ENCODE measurements at places on chromosomes 1 and 21.

GRCh38 chr1:12184008-12184681 lies 17.4 kb downstream of the TNFRSF1B start:
- DNase-seq = peak; percentile 77

DNA sequence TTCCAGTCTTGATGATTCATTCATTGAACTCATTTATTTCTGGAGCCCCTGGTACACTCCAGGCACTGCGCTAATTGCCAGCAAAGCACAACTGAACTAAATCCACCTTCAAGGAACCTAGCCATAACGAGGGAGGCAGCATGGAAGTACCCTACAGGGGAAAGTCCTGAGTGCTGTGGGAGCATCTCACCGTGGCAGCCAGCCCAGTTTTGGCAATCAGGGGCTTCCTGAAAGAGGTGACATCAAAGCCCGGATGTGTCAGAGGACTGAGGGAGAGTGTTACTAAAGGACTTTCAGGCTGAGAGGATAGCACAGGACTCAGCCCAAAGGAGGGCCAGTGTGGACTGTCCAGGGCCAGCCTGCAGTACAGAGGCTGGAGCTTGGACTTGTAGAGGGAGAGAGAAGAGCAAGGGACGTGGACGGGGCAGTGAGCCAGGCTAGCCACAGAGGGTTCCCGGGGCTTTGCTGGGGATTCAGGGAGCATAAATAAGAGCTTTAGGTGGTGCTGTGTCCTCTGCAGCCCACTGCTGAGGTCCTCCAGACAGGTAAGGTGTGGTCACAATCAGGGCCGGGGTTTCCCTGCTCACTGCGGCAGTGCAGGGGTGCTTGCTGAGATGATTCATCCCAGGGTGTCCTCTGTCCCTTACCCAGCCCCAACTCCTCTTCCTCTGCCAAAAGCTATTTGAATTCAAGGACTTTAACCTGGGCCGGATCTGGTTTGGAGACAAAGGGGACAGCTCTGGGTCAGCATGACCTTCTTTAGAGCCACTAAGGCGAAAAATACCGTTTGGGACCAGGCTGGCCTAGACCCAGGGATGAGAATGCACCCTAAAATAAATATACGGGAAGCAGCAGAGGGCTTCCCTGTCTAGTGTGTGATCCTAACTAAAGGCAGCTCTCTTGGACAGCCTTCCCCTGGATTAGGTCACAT lies 128.3 kb downstream of the EDEM3 start:
- peak; percentile 10 for DNase-seq

DNA sequence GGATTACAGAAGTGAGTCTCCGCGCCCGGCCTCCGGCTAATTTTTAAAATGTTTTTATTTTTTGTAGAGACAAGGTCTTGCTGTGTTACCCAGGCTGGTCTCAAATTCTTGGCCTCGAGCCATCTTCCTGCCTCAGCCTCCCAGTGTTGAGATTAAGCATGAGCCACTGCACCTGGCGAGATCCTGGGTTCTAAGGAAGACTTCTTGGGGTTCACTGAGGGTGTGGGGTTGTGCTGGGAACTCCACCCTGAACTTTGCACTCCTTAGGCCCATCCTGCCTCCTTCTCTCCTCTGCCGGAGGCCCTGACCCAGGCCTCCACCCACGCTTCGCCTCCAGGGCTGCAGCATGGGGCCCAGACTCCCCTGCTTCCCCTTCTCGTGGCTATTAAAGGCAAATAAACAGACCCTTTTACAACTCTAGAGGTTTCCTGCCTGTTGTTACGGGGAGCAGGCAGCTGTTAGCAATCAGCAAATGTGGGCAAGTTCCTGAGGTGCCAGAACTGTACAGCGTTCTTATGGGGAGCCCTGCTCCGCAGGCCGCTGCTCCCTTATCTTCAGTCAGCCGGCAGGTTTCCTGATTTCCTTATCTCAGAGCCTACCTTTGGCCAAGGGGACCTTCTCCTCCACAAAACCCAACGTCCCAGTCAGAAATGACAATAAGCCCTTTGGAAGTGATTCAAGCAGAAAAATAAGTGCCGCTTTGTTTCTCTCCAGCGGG lies 41.0 kb upstream of the LIN9 start:
- peak; percentile 33 for DNase-seq

- DNase-seq = peak; percentile 62
Measured at GRCh38 chr1:7753641-7754040, 17.5 kb upstream of the VAMP3 start.

DNA sequence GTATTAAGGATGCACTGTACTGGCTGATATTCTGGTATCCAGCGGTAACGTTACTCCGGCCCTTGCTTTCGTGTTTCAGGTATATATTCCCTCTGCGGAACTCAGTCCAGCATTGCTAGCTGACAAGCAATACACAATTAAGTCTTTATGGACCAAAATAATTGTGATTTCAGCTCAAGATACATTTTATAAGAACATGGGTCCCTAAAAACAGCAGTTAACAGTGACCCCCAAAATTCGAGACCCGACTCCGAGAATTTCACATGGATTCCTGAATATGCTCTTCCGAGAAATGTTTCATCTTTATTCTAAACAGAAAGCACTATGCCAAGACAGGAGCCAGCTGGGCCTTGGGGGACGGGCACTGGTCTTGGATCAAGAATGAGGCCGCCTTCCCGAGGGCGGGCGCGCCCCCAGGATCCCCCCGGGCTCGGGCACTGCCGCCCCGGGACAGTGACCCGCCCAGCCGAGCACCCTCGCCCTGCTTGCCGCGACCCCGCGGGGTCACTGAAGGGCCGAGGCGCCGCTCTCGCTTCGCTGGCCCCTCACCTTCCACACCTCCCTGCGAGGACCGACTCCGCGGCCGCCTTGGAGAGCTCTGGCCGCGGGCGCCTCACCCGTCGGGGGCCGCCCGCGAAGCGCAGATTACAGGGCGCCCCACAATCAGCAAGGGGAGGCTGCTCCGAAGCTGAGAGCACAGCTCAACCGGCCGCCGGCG lies 610 bp downstream of the SCYL3 start:
- peak; percentile 20 for DNase-seq

GRCh38 chr1:209157546-209158249 lies 425.8 kb upstream of the CAMK1G start:
- no peak for DNase-seq

DNA sequence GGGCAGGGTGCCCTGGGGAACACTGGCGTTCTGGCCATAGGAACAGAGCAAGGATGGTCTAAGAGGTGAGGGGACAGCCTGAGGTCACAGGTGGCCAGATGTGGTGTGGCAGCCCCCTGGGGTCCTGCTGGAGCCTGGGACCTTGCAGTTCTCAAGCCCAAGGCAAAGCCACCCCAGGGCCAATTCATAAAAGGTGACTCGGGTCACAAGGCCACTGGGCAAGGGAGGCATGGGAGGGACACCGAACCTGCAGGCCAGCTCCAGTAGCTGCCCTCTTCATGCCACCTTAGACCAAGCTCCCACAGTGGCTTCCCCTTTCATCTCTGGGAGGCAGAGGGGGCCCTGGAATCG lies 19.3 kb downstream of the TNFRSF25 start:
- DNase-seq = no peak

DNA sequence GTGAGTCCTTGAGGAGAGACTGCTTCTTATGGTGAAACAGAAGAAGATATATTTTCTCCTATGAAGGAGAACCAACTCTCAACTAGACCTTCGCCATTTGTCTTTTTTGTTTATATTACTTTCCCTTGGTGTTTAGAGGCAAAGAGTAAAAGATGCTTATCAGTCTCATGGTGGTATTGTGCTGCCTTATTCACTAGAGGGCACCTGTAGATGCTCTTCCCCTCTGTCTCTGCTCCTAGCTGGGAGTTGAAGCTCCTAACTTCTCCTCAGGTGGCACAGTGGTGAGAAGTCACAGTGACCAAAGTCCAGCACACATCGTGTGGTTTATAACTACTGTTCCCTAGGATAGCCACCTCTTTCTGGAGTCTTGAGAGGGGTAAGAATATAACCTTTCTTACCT lies 1359.6 kb downstream of the PLA2G4A start:
- no peak for DNase-seq

DNA sequence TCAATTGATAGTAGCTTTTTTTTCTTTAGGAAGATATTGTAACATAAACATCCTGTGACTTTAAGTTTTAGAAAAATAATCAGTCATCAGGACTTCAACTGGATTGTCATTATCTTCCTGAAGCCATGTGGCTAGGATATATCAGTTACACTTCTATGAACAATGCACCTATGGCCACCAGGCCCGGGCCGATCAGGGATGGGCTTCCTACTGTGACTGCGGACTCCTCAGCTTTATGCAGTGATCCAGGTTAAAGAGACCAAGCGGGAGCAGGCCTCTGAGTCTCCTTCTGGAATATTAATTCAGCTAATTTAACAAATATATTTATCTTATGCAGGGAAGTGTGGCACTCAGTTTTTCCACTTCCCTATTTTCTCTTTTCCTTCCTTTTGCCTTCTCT lies 200.6 kb downstream of the ADGRL2 start:
- no peak for DNase-seq

DNA sequence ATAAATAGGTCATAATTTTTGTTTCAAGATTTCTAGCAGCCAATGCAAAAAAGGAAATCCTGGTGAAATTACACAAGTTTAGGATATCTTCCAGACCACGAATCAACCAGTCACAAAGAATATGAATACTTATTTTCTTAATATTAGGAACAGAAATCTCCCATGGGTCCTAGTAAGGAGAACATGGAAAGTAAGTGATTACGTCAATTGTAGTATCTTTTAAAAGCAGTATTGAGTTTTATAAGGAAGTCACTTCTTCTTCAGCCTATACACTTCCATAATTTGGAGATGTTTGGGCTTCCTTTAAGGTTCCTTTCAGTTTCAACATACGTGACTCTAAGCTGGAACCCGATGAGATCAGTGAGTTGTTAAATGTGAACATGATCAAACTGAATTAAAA lies 534.5 kb downstream of the USP25 start:
- DNase-seq = peak; percentile 57

DNA sequence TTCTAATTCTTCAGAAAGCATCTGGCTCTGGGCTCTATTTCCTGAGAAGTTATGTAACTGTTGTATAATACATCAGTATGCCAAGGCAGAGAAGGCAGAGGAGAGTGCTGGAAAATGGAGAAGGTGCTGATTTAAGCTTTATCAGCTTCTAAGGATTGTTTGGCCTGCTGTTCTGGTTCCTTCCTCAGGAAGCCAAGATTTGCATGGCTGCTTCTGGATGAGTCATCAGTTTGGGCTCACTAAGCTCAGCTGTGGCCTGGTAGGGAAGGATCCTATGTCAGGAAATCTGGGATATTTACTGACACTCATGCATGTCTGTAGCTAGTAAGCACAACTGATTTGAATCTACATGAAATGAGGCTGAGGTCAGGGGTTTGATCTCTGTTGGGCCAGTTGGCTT lies 73.2 kb upstream of the ADGRL4 start:
- no peak for DNase-seq

- peak; percentile 66 for DNase-seq
Measured at GRCh38 chr1:59367301-59368007, 70.6 kb downstream of the FGGY start.

GRCh38 chr1:98286656-98287055 lies 365.8 kb upstream of the DPYD start:
- no peak for DNase-seq

DNA sequence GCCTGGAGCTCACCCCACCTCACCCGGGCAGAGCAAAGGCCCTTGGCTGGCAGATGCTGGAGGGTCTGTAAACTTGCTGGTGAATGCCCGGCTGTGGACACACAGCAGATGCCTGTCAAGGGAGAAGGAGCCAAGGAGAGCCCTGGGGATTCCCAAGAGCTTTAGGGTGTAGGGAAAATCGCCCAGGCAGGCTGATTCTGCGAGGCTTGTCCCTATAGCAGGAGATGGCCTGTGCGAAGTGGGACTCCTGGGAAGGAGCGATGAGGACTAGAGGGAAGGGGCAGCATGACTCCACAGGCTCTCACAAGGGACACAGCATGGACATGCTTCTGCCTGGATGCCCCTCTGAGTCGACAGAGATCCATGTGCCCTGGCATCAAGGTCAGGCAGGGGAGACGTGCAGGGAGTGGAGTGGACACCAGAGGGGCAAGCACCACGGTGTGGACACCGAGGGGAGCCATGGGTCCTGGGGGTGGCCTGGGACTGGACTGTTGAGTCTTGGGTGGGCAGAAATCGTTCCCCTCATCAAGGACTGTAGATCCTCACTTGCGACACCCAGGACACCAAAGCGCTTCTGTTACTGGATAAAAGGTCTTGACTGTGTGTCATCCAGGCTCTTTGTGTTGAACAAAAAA lies 71.4 kb upstream of the ABCG1 start:
- DNase-seq = no peak

DNA sequence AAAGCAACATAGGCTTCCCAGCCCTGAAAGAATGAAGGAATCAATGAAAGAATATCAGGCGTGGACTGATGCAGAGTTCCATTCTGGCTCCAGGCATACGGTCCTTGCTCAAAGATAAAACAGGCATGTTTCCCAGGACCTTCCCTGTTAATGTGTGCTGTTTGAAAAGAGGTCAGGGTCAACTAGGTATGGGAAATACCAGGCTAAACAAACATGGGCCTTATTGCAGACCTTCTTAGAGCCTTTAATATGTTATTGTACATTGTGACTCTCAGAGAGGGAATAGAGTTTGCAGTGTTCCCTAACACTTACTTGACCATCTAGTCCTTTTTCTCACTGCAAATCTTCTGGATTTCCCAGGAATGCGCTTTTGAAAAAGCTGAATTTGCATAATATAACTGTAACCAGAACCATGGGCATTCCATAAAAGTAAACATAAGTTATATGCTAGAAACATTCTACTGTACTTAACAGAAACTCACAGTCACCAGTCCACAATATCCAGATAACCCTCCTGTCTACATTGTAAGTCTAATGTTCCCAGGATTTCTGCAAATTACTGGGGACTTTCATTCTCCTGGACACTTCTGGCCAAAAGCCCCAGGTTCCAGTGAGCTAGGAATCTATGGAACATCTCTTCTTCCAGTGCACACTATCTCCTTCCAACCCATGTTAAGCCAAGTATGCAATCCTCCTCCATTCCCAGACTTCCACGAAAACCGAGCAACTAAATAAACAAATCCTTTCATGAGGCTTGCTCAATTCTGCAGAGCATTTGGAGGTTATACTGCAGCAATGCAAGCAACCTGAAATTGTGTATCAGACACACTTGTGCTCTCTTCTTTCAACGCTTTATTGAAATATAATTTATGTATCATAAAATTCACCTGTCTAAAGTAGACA lies 486.6 kb downstream of the SETD4 start:
- DNase-seq = no peak

GRCh38 chr1:59116920-59117542 lies 179.9 kb upstream of the FGGY start:
- no peak for DNase-seq

DNA sequence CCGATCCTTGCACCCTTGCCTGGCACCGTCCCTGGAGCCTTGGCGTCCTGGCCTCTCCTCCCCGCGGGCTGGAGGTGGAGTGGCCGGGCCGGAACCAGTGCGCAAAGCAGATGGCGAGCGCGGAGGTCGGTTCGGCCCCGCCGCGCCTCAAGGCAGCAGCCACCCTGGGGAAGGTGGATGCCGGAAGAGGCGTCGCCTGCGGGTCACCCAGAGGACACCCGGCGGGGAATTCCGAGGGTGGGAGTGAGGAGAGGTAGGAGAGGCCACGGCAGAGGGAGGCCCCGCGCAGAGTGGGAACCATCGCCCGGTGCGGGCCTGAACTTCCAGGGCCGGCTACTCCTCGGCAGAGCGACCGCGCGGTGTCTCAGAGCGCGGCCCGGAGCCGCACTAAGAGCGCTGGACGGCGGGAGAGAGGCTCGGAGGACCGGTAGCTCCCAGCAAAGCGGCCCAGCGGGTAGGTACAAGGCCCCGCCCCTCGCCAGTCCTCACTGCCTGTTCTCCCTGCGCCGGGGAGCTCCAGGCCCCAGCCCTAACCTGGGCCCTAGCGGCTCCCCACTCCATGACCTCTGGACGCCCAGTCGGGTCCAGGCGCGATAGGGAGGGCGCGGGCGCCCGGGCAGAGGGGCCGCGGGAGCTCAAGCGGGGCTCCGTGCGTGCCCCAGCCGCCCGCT lies at the start of gene RNF207:
TSS of gene RNF207 (plus strand) at position 271 of the 671 bp plus-strand sequence. CDS start 417 bp downstream, outside the sequence.
- no peak for DNase-seq
